ENCODE measurements at places on chromosomes 2 and 18.
A peak's percentile ranks its signal among the peaks of the same experiment; 100 is the strongest.

DNA sequence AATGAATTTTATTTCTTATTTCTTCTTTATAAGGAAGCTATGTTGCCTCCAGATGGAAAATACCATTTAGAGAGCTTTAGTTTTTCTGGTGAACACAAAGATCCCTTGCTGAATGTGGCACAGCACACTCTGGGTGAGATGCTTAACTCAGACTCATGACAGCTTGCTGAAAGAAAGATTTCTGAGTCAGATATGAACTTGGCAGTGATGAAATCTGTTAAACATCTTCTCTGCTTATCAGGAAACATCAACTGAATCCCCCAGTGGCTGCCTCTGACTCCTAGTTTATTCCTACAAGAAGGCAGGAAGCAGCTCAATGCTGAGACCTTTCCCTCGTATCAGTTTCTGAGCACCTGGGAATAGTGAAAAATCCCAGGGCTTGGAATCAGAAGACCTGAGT is 162.8 kb downstream of the OSR1 start:
- DNase-seq = no peak

DNA sequence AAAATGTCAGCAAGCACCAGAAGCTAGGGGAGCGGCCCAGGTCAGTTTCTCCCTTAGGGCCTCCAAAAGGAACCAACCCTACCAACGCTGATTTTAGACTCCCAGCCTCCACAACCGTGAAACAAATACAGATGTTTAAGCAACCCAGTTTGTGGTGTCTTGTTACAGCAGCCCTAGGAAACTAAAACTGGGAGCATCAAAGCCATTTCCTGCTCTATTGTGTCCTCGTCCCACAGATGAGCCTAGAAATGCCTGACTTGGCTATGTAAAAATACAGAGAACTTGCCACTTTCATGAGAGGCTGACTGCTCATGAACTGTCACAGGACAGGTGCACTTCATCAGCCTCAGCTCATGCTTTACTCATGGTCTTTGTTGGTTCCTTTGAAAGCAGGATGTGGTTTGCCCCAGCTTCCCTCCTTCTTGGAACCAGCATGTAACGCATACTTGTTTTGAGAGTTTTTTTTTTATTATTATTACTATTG is 97.6 kb upstream of the SLC39A10 start:
- peak; percentile 89 for DNase-seq

- no peak for DNase-seq
Measured at GRCh38 chr2:66427300-66427699, 7.6 kb upstream of the MEIS1 start.

DNA sequence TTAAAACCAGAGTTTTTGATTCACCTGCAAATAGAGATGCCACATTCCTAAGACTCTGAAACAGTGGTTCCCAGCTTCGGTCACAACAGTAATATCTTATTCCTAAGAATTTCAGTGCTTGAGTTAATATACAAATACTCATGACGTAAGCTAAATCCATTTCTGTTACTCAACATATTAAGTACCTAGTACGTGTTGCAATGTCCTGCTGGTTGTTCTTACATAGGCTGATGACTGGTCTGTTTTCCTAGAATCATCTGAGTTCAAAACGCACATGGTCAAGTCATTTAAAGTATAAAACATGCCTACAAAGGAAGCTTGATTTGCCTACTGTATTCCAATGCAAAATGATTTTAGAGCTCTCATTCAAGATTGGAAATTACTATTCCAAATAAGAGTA is 7.2 kb downstream of the NCL start:
- no peak for DNase-seq

DNA sequence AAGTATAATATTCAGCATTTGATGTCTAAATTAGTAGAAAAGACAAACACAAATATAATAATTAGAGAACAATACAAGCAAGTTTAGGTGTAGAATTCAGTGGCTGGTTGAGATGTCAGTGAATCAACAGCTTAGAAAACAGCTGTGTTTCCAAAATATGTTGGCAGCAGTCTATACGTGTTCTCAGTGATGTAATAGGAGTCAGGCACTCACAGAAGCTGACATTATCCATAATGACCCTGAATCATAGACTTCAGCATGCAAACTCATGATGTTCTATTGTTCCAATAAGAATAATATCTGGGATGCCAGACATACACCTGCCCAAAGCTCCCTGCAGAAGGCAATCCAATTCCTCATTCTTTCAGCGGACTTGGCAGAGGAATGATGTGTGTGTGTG is 164.7 kb downstream of the SLC8A1 start:
- DNase-seq = no peak

DNA sequence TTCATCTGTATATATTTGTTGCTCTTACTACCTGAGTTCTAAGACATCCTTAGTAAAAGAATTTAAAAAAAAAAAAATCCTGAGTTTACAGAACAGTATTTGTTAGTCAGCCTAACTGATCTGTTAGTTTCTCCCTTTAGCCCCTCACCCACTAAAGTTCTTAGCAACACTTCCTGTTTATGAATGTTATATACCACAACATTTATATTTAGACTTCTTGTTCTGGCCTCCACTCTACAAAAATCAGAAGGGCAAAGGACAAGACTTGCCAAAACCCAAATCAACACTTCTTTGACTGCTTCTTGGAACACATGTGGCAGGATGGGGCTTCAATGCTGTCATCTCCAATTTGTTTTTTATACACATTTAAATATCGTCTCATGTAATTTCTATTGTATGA is 71.1 kb downstream of the MGAT5 start:
- DNase-seq = peak; percentile 64

DNA sequence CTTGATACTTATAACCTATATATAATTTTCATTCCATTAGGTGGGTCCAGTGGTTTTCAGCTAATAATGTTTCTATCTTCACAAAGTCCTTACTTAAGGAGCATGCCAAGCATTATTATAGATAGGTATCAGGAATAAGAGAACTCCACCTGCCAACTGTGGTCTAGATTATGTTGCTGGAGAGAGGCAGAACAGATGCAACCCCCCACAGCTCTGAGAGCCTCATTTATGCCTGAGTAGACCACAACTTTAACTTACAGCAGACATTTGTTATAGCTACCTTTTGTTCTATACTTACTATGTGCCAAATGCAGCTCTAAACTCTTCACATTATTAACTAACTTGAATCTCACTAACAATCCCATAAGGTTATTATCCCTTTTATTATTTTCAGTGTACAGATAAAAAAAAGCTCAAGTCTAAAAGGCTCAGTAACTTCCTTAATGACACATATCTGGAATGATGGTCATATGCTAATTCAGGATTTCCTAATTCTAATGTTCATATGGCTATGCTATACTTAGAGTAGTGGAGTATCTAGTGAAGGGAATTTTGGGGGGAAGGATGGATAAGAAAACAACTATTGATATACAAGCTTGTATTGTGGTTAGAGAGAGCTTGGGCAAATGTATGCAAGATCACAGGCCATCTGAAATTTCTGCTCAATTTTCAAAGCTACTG is 119.1 kb upstream of the RND3 start:
- no peak for DNase-seq

GRCh38 chr18:59272221-59272888 is 899 bp downstream of the RAX start:
- DNase-seq = no peak

DNA sequence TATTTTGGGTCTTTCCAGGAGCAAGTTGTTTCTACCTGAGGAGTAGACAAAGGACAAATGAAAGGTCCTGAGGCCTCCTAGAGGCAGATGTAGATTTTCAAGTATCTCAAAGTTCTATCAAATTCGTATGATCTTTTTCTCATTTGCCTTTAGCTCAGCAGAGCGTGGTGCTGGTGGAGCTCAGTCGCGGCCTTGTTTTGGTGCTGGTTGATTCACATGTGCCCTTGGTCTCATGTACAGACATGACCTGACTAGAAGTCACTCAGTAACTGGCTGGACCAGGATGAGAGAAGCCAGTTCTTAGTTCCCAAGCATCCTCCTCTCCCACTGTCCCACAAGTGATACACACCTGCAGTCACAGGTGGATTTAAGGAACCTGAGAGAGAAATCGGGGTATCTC is 264.0 kb downstream of the PRKCE start:
- no peak for DNase-seq

DNA sequence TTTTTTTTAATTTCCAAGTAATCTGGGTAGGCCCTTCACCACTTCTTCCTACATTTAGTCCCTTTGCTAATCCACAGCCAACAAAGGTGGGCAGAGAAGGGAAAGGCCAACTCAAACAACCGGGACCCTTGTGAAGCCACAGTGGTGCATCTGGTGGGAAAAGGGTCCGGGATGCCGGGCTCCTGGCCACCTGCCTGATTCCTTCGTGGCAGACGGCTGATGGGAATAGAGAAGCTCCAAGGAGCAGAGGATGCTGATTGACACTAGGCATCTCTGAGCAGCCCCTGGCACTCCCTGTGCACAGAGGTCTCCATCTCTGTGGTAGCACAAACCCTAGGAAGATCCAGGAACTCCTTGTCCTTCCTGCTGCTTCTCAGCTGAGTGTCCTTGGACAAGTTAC is 37.0 kb downstream of the POLR1A start:
- no peak for DNase-seq

GRCh38 chr2:218138047-218138446 is 12.2 kb downstream of the CXCR2 start:
- no peak for DNase-seq

DNA sequence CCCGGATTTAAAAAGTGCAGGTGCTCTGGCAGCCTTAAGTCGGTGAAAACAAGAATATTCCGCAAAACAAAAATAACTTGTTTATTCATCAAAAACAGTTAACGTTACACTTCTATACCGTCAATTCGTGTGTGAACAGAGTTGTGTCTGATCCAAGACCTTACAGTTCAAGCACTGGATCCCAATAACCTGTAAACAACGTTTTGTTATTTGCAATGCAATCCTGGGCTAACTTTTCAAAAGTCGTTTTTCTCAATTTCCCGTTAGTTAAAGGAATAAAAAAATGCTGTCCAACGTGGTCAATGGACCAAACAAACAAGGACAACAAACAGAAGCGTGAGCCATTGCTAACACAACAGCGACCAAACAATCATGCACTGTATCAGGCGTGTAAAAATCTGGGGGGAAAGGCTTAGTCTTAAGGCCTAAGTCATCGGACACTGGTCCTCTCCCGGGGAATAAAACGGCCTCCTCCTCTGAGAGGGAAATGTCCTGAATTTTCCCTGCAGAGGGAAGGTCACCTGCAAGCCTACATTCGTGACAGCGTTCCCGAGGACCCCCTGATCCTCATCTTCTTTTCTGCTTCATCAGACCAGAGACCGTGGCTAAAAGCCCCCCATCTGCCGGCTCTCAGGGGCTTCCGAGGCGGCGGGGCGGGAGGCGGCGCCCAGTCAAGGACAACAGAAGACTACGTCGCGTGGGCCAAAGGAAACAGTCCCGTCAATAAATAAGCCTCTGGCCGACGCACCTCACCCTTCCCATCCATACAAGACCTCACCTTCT is 490 bp downstream of the NDUFS1 start:
- DNase-seq = no peak

DNA sequence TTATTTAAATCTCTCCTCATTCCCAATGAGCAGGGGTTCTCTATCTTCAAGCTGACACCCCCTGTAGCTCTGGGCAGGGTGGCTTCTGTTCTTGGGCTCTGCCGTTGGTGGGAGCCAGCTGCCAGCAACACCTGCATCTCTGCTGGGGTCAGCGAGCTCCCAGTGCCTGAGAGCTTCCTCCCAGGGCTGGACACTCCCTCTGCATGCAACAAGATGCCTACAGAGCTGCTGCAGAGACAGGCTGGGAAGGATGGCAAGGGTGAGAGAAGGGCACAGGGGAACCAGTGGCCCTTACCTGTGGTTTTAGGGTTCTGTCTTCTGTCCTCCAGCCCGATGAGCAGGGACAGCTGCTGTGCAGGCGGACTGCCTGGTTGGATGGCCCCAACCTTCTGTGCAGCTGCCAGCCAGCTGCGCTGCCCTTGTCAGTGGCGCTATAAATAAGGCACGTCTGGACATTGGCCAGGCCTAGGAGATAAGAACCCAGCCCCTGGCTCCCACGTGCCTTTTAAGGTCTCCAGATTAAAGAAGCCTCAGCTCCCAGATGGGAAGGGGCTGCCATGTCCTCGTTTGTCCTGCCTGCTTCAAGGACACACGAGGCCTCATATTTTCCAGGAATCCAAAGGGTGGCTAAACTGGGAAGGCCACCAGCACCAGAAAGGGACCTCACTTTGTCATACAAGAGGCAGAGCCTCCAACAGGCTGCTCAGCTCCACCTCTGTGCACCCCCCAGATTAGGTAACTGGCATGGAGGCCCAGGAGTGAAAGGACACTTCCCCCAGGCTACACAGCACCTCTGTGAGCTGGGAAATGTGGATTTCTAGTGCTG is 39.5 kb upstream of the FHL2 start:
- DNase-seq = no peak

- DNase-seq = no peak
Measured at GRCh38 chr2:212330263-212330662, 208.3 kb downstream of the ERBB4 start.

DNA sequence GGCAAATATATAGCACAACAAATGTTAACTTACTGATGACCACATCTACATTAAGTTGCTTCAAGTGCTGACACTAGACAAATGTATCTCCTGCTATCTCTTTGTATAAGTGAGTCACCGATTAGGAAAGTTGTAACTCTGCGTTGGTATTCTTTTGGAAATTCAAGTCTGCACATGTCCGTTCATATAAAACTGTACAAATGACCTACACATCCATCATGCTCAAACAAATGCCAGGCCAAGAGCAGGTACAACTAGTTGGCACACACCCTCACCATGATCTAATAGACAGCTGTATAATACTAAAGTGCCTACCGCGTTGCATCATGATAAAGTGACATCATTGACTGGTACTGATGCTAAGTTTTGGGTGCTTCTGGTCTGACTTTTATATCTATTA is 141.1 kb downstream of the RBMS1 start:
- no peak for DNase-seq

DNA sequence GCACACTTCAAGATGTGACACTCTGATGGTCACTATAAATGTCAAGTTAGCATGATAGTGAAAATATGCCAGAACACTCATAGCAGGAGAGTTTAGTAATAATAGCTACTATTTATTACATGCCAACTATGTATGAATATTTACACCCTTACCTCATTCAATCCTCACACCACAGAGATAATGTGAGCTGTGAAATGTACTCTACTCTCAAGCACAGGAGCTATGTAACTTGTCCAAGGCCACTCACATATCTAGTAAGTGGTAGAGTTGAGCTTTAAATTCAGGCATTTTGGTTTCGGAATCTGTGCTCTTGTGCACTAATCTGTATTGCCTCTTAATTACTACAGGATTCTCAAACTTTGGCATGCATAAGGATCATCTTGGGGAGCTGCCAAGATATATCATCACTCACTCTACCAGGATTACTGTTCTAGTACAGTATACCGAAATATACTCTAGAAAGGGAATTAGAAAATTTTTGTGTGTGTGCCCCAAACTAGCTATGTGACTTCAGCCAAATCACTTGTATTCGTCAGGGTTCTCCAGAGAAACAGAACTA is 154.3 kb downstream of the PLCL1 start:
- no peak for DNase-seq

All from CD4-positive, alpha-beta T cell treated with Interleukin-17A for 1 hour (primary cell).